Tibial artery (tissue), 4 donors: ENCODE measurements at places on chromosomes 11 and 22.

GRCh38 chr11:9574622-9575259, 1.3 kb downstream of the WEE1 start:
- H3K4me1 ChIP-seq: no peaks in the 10 kb centered on the region
- peak overlapping the region; percentile 81 for H3K4me3 ChIP-seq
- no peaks in the 10 kb centered on the region for H3K27me3 ChIP-seq
- H3K36me3 ChIP-seq: no peaks in the 10 kb centered on the region

- H3K27ac ChIP-seq: peak overlapping the region; percentile 83
- peak; percentile 69 for DNase-seq
- no peaks in the 10 kb centered on the region for H3K36me3 ChIP-seq
- no peaks in the 10 kb centered on the region for H3K27me3 ChIP-seq
These were observed 630 bp downstream of the UBASH3B start for GRCh38 chr11:122656073-122656630.

DNA sequence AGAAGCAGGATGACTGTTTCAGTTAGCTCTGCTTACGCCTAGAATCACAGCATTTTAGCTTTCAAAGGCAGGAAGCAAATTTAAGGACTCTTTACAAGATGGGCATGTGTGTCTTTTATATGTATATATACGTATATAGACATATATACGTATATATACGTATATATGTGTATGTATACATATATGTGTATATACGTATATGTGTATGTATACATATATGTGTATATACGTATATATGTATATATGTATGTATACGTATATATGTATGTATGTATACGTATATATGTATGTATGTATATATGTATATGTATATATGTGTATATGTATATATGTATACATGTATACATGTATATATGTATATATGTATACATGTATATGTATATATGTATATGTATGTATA, 111.1 kb downstream of the FBXO7 start:
- no peak overlapping the region for H3K27ac ChIP-seq
- no peak overlapping the region for H3K4me3 ChIP-seq
- no peaks in the 10 kb centered on the region for H3K27me3 ChIP-seq
- H3K4me1 ChIP-seq: no peaks in the 10 kb centered on the region

DNA sequence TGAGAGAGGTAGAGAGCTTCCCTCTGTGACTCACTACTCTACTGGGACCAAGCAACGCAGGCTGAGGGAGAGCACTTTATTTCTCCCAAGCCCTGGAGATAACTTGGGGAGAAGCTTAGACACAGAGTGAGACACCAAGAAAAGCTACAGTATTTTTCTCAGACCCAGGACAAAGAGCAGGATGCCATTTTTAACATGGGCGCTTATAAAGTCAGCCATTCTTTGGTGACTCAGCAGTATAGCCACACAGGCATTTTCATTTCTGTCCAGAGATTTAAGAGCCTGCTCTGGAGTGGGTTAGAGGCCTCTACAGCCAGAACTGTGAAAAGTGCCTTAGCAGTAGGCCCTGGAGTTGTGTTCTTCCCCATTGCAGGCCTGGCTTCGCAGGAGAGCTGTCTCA, 55.0 kb upstream of the GLYAT start:
- no peak for DNase-seq
- no peaks in the 10 kb centered on the region for H3K36me3 ChIP-seq
- no peaks in the 10 kb centered on the region for H3K4me1 ChIP-seq
- no peak overlapping the region for H3K27ac ChIP-seq
- H3K27me3 ChIP-seq: no peaks in the 10 kb centered on the region

GRCh38 chr22:50102946-50103345, 13.1 kb downstream of the MOV10L1 start:
- H3K4me3 ChIP-seq: no peak overlapping the region
- H3K27me3 ChIP-seq: no peaks in the 10 kb centered on the region
- no peak overlapping the region for H3K27ac ChIP-seq
- no peaks in the 10 kb centered on the region for H3K4me1 ChIP-seq
- peak; percentile 53 for DNase-seq

DNA sequence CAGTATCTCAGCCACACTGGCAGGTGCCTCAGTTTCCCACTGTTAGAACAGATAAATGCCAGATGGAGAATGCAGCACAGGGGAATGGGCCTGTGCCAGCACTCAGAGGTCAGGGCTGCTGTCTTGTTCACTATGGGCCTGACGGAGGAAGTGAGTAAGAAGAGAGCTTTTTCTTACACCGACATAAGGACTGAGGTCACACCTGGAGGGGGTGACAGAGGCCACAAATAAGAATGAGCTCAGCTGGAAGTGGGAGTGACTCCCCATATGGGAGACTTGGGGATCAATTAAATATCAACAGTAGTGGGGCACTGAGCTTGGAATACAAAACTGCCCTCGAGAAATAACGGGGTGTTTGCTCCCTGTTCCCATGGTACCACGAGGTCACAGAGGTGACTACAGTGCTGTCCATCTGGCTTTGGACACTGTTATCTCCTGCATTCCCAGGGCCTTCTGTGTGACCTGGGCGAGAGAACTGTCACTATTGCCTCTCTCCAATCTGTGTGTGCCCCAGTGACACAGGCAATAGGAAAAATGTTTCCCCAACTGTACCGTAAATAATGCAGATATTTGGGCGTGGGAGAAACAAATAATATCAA, 94.1 kb upstream of the NNMT start:
- DNase-seq: no peak
- H3K36me3 ChIP-seq: peaks cover 41% of the 10 kb centered on the region
- H3K27me3 ChIP-seq: no peaks in the 10 kb centered on the region
- H3K27ac ChIP-seq: peak overlapping the region; percentile 53

GRCh38 chr22:46931881-46932280, 169.4 kb downstream of the TBC1D22A start:
- no peaks in the 10 kb centered on the region for H3K27me3 ChIP-seq
- H3K4me3 ChIP-seq: no peak overlapping the region
- H3K4me1 ChIP-seq: no peaks in the 10 kb centered on the region
- no peaks in the 10 kb centered on the region for H3K36me3 ChIP-seq
- no peak overlapping the region for H3K27ac ChIP-seq
- DNase-seq: no peak
